ENCODE measurements at places on chromosomes 2 and 18. TPM values are rescaled to one million over a fixed set of nuclear protein-coding genes. Genes with fewer than 3 reads are reported as not detected.

Gene VSNL1
- 0.63 TPM for total RNA-seq

Gene ATP8B1
- total RNA-seq, result 25.8 TPM

Gene MYCN
- 9.9 TPM for total RNA-seq

Gene KLHL14
- total RNA-seq, result 0.59 TPM

Gene DNER
- 1.5 TPM for total RNA-seq

Gene TUBA3E
- total RNA-seq, result not detected

Gene REG1A
- 3.8 TPM for total RNA-seq

Gene CGREF1
- total RNA-seq, result 15.9 TPM

Gene ZSWIM2
- not detected for total RNA-seq

Gene SERPINB11
- not detected for total RNA-seq

Gene PNO1
- 12.7 TPM for total RNA-seq

DNA sequence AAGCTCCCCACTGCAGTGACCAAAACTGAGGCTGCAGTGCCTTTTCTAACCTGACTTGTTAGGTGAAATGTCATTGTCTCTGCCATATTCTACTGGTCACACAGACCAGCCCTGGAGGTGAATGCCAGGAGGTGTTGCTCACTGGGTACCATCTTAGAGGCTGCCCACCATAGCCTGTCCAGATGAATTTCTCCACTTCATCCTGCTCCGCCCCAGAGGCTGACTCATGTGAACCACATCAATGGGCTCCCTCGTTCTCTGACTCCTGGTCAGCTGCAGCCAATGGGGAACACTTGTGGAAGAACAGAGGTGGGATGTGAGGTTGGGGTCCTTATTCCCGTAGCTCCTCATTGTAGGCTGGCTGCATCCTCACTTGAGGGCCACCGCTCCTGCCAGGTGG lies 3.4 kb upstream of the NARS1 start:
- H3K4me1 ChIP-seq, result no peaks in the 10 kb centered on the region
- H3K27ac ChIP-seq, result no peak overlapping the region
- no peak overlapping the region for H3K4me3 ChIP-seq
- no peak for DNase-seq

GRCh38 chr2:162017233-162017632 lies 56.8 kb downstream of the DPP4 start:
- H3K36me3 ChIP-seq, result no peaks in the 10 kb centered on the region
- no peak for DNase-seq
- H3K4me3 ChIP-seq, result no peak overlapping the region
- no peaks in the 10 kb centered on the region for H3K27me3 ChIP-seq
- H3K4me1 ChIP-seq, result peaks cover 12% of the 10 kb centered on the region
- H3K27ac ChIP-seq, result no peak overlapping the region

- no peak overlapping the region for H3K4me3 ChIP-seq
- no peak for DNase-seq
- H3K27ac ChIP-seq, result no peak overlapping the region
These were observed 155.6 kb downstream of the AQP4 start for GRCh38 chr18:26709897-26710296.

DNA sequence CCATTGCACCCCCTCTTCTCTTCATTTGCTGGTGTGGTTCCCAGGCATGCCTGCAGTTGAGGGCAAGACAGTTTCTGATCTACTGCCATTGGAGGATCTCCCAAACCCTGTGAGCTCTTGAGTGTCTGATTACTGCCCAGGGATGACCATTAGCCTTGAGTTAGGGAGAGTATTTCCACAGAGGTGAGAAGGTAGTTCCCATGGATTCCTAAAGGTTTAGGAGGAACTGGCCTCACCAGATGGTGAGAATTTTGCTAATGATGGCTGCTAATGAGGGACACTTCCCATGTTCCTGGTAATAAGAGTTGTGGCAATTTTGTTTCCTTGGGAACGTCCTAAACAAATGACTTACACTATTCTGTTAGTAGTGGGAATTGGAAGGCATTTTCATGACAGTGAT lies 42.5 kb downstream of the PTPRM start:
- no peak for DNase-seq
- H3K27me3 ChIP-seq, result no peaks in the 10 kb centered on the region
- no peaks in the 10 kb centered on the region for H3K36me3 ChIP-seq
- no peak overlapping the region for H3K4me3 ChIP-seq
- no peak overlapping the region for H3K27ac ChIP-seq

GRCh38 chr18:78692105-78692504 lies 287.5 kb upstream of the SALL3 start:
- H3K27ac ChIP-seq, result no peak overlapping the region
- no peaks in the 10 kb centered on the region for H3K4me1 ChIP-seq
- H3K4me3 ChIP-seq, result no peak overlapping the region
- no peak for DNase-seq
- no peaks in the 10 kb centered on the region for H3K27me3 ChIP-seq

- DNase-seq, result no peak
- H3K4me3 ChIP-seq, result peak overlapping the region; percentile 94
- H3K4me1 ChIP-seq, result peaks cover 41% of the 10 kb centered on the region
- H3K27me3 ChIP-seq, result no peaks in the 10 kb centered on the region
- H3K27ac ChIP-seq, result peak overlapping the region; percentile 82
- no peaks in the 10 kb centered on the region for H3K36me3 ChIP-seq
These were observed 2.0 kb downstream of the PHLPP1 start for GRCh38 chr18:62717169-62717924.

DNA sequence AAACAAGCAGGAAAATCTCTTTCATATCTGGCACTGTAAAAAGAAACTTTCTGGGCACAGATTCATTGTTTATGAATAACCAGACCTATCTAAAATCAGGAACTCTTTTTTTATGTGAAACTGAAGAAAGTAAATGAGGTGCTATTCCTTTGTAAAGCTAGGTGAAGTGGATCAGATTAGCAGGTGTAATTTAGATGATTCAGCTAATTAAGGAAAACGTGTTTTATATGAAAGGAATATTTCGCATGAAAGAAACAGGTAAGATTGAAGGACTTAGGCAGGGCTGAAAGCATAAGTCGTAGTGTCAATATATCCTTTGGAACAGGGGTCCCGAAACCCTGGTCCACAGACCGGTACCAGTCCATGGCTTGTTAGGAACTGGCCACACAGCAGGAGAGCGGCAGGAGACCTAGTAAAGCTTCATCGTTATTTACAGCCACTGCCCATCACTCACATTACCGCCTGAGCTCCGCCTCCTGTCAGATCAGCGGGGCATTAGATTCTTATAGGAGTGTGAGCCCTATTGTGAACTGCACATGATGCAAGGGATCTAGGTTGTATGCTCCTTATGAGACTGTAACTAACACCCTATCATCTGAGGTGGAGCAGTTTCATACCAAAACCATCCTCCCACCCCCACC lies 20.3 kb upstream of the XIRP2 start:
- DNase-seq, result no peak
- no peaks in the 10 kb centered on the region for H3K36me3 ChIP-seq
- H3K4me1 ChIP-seq, result no peaks in the 10 kb centered on the region

GRCh38 chr2:232539298-232540231 lies at the start of gene CHRNG:
TSS of gene CHRNG (plus strand) at chr2:232539692. CDS start at chr2:232539748, 56 bp downstream.
- no peak for DNase-seq
- H3K27me3 ChIP-seq, result no peaks in the 10 kb centered on the region
- no peak within 1 kb of the TSS for H3K27ac ChIP-seq
- H3K4me3 ChIP-seq, result no peak within 1 kb of the TSS
- H3K36me3 ChIP-seq, result no peaks in the 10 kb centered on the region
- no peaks in the 10 kb centered on the region for H3K4me1 ChIP-seq

DNA sequence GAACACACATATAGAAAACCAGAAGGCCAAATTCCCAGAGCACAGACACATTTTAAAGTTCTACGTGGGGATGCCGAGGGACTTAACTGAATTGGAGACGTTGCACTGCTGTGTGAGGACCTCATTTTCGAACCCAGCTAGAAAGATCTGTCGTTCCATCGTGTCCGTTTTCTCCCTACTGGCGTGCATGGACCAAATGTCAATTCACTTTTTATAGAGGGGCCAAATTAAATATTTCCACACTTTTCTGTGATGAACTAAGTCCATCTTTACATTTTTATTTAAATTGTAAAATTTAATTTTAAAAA lies 692 bp upstream of the TSHZ1 start:
- no peaks in the 10 kb centered on the region for H3K27me3 ChIP-seq
- peak overlapping the region; percentile 95 for H3K27ac ChIP-seq
- peaks cover 38% of the 10 kb centered on the region for H3K4me1 ChIP-seq
- H3K36me3 ChIP-seq, result no peaks in the 10 kb centered on the region
- DNase-seq, result no peak

- no peak for DNase-seq
- H3K27me3 ChIP-seq, result no peaks in the 10 kb centered on the region
- no peaks in the 10 kb centered on the region for H3K4me1 ChIP-seq
- no peak overlapping the region for H3K27ac ChIP-seq
- no peaks in the 10 kb centered on the region for H3K36me3 ChIP-seq
- no peak overlapping the region for H3K4me3 ChIP-seq
These were observed 53.9 kb upstream of the RMP24 start for GRCh38 chr18:35918564-35918963.

All from tibial nerve (tissue), 4 donors.